Progenitor cell of endocrine pancreas (in vitro differentiated cells): ENCODE measurements at places on chromosomes 2 and 18.

GRCh38 chr2:21042958-21043743 is 722 bp downstream of the APOB start:
- peak; percentile 73 for DNase-seq

DNA sequence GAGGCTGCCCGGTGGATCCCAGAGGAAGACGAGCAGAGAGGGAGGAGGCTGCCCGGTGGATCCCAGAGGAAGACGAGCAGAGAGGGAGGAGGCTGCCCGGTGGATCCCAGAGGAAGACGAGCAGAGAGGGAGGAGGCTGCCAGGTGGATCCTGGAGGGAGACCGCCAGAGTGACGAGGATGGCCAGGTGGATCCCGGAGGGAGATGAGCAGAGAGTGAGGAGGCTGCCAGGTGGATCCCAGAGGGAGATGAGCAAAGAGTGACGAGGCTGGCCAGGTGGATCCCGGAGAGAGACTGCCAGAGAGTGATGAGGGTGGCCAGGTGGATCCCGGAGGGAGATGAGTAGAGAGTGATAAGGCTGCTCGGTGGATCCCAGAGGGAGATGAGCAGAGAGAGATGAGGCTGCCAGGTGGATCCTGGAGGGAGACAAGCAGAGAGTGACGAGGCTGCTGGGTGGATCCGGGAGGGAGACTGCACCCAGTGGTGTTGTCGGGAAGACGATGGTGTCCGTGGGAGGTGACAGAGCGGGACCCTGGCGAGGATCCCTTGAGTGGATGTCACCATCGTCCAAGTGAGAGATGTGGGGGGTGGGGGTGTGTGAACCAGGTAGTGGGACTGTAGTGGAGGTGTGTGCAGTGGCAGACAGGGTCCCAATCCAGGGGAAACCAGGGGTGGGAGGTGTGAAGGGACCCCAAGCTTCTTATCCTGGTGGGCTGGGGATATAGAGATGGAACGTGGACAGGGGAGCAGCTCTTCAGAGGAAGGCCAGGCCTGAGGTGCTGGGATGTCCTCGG is 22.3 kb downstream of the DCDC2C start:
- no peak for DNase-seq

- no peak for DNase-seq
Observed at GRCh38 chr2:203626952-203627681, 79.3 kb upstream of the CD28 start.

GRCh38 chr18:22110461-22110924 is 58.9 kb upstream of the GATA6 start:
- DNase-seq, result no peak

- DNase-seq, result no peak
Observed at GRCh38 chr2:215521031-215521430, 85.2 kb upstream of the FN1 start.

DNA sequence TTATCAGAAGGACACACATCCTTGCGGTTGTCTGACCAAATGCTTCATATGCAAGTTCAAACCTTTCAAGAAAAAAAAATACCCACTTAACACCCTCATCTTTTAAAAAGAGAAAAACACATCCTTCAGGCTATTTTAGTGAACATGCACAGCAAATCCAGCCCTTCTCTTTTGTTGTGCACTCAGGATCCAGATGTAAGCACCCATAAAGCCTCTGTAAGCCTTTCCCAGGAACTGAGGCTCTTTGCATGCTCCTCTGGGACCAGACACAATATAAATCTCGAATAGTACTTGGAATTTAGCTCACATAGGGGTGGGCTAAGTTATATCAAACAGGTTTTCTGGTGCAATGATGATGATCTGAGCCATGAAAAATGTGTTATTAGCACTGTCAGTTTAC is 308.8 kb upstream of the FAM98A start:
- DNase-seq, result no peak

- DNase-seq, result no peak
Observed at GRCh38 chr18:10872304-10872703, 277.1 kb downstream of the PIEZO2 start.
